ENCODE measurements at places on chromosomes 5 and 9.

- peak; percentile 20 for DNase-seq
Measured at GRCh38 chr9:34611251-34611810, 566 bp downstream of the RPP25L start.

DNA sequence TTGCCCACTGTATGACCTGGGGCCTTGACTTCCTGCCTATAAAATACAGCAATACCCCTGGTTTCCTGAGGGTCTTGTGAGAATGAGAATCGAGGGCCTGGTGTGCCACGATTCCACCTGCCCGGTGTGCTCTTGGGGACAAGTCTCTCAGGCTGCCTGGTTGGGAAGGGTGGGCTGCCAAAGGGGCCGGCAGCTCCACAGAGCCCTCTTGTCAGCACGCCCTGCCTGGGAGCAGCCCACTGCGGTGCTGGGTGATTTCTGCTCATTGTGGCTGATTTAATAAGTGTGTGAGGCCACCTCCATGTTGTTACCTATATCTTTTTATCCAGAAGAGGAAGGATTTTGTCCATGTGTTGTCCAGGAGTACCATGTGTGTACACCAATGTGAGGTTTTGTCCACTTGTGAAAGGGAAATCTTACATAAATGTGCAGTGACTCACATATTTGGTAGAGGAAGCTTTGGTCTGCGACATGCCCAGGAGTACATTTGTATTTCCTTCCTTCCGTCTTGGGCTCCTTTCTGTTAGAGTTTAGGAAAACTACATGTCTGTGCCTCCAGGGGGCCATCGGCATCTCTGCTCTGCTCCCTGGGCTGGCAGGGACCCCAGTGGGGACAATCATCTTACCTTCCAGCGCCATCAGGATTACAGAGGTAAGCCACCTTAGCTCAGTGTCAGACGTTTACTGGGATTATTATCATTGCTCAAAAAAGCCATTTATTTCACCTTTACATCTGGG lies 108.6 kb downstream of the PHF2 start:
- peak; percentile 19 for DNase-seq

DNA sequence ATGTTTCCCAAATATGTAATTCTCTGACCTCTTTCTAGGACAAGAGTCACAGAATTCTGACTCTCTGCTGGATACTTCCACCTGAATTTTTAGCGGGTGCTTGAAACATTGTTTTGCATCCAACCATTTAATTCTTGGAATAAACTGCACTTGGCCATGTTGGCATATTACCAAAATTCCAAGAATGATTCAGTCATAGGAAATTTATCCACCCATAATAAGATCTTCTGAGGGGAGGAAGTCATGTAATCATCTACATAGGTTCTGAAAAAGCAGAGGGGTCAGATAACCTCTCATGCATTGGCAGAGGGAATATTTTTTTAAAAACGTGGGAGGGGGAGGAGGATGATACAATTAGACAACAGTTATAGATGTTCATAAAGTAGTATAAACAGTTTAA lies 156.9 kb downstream of the PAM start:
- DNase-seq: peak; percentile 83

DNA sequence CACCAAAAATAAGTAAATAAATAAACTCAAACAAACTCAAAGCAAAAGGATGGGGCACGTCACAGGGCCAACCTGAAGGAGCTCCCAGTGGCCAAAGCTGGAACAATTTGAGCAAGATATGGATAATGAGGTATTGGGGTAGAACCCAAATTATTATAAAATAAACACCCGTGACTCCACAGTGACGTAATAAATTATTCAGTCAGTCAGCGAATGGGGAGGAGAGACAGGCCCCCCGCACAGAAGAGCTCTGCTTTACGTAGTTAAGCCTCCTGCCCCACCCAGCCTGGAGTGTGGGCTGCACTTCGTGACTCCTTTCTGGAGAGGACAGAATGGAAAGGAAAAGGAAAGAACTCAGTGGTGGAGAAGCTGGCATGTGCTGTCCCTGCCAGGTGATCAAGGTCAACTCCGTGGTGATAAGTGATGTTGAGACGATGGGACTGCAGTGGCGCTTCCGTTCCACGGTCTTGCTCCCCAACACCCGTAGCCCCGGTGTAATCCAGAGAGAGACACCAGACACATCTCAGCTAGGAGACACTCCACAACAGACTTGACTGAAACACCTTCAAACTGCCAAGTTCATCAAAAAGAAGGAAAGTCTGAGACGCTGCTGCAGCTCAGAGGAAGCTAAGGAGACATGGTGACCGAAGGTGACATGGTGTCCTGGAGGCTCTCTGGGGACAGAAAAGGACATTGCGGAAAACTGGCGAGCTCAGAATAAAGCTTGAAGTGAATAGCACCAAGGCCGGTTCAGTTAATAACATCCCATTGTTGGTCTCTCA lies 83.3 kb upstream of the COL5A1 start:
- DNase-seq: no peak

DNA sequence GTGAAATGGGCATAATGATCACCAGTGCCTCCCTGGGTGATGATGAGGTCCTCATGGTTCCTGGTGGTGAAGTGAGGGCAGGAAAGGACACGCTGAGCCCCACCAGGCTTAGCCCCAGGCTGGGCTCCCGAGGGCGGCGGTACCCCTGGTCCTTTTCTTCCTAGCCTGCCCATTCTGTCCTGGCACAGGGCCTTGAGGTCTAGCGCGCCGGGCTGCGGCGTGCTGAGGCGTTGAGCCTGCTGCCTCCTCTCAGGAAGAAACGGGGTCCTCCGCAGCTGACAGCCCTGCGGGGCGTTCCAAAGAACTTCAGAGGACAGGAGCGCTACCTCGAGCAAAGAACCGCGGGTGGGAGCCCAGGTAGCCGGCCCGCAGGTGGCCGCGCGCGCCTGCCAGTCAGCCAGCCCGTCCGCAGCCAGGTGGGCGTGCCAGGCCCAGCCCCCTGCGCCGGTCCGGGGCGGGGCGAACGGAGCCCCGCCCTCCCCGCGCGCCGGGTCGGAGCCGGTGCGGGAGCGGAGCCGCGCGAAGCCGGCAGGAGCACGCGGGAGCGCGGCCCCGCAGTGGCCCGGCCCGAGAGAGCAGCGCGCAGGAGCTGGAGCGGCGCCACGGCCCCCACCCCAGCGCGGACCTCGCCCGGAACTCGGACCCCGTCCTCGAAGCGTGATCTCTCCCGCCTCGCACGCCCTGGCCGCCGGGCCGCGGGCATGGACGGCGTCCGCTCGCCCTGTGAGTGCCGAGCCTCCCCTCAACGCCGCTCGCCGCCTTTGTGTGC lies at the start of gene WNK2:
Gene WNK2 (plus strand): TSS at position 477 of the 769 bp plus-strand sequence. CDS start 791 bp downstream, outside the sequence.
- DNase-seq: peak; percentile 57

DNA sequence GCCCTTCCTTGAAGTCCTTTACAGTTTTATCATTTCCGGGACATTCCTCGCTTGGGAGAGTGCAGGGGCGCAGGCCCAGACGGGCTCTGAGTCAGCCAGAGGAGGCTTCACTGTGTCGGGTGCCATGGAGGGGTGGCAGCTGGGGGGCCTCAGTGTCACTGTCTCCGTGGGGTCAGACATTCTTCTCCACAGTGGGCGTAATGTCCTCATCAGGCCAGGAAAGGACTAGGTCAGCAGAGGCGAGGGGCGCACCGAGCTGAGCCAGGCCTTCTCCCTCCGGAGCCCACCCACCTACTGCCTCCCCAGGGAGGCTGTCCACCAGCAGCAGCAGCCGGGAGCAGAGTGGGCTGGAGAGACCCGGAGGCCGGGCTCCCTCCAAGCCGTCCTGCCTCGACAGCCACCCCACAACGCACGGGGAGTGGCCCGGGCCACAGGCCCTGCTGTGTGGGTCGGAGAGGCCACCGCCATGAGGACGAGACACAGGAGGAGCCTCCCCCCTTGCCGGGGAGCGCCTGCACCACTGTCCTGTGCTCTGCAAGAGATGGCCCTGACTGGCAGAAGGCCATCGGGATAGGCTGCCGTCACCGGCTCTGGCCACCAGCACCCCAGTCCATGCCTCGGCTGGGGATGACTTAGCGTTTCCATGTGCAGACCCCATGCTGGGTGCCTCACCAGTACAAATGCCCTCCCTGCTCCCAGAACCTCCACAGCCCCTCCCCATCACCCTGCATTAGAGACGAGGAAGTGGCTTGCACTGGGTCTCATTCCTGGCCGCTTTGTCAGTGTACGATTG lies 26.5 kb downstream of the SARDH start:
- DNase-seq: peak; percentile 56

DNA sequence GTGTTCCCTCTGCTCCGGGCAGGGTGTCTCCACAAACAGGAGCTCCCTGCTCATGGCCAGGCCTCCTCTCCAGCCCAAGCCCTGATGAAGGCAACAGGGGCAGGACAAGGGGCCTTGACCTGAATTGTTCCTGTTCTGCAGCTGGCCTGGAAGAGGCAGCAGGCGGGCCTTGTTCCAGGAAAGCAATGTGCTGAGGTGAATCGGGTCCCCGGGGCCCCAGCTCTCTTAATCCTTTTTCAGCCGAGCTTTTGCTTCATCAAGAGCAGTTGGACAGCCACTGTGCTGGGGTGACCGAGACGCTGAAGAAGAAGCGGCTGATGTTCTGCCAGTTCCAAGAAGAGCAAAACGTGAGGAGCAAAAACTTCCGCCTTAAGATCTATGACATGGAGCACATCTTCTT lies 41.4 kb downstream of the CCDC180 start:
- no peak for DNase-seq

- DNase-seq: no peak
Measured at GRCh38 chr9:982394-983230, 6.2 kb downstream of the DMRT3 start.

DNA sequence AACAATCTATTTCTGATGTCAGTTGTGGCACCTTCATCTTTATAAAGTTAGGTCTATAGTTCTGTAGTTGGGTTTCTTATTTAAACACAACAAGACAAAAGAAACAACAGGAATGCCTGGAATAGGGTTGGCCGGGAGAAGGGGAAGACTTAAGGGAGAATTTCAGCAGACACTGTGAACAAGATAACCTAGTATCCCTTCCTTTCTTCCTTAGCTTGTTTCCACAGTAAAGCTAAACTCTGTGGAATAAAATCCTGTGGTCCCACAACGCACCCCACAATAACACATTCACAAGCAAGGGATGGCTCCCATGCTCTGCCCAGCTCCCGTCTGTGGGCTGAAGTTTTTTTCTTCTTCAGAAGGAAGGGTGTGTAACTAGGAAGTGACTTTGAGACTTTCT lies 124.9 kb upstream of the SMARCA2 start:
- no peak for DNase-seq

DNA sequence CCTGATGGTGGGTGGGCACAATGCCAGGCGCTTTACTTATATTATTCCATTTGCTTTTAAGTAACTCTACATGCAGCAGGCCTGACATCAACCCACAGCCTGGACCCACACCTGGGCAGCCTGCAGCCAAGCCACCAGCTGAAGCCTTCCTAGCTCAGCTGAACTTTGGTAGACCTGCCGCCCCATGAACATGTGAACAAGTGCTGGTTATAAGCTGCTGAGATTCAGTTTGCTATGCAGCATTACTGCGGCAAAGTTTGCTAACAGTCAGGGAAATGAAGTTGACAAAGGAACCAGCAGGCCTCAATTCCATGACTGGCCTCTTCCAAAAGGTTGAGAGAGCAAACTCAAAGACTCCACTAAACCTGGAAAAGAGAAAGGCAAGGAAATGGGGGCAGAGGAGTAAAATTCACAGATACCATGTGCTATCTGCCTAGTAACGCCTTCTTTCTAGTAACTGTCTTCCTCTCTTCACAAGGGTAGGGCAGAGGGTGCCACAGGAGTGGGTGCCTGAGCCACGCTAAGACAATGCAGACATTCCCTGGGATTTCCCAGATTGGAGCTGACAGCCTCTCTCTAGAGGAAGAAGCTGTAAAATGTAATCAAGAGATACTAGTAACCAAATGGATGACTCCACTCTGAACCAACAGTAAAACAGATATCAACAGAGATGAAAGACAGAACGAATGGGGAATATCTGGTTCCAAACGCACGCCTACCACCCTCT lies 2.9 kb downstream of the BOD1 start:
- no peak for DNase-seq

DNA sequence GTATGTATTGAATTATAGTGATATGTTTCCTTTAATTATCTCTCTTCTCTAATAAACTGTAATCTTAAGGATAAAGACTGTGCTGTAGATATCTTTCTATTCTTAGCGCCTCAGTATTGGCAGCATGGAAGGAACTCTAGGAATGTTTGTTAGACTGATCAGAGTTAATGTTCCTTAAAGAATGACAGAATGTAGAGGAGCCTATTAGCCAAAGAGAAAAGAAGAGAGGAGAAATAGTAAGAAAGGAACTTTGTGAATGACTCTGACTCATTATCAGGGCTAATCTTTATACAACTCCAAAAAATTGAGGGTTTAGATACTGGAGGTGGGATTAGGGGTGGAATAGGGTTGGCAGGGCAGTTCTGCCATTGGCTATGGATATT lies 59.0 kb upstream of the NUDT12 start:
- DNase-seq: peak; percentile 48

DNA sequence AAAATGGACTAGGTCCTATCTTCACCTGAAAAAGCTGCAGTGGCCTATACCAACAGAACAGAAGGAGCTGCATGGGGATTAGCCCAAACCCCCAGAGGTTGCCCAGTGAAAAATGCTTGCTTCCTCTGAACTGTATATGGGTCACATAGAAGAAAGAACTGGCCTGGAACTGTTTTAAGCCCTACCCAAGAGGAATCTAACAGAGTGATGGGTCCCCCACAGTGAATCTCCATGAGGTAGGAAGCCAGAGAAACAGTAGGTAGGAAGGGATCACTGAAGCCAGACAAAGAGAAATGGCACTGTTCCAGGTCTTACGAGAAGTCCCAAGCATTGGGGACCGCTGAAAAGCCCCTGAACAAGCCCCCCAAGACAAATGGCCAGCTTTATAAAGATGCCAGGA lies 28.8 kb upstream of the TRIM32 start:
- no peak for DNase-seq

GRCh38 chr9:113465599-113466140 lies 2.1 kb downstream of the RGS3 start:
- DNase-seq: no peak

GRCh38 chr5:131389096-131389868 lies 125.4 kb downstream of the CDC42SE2 start:
- DNase-seq: no peak

DNA sequence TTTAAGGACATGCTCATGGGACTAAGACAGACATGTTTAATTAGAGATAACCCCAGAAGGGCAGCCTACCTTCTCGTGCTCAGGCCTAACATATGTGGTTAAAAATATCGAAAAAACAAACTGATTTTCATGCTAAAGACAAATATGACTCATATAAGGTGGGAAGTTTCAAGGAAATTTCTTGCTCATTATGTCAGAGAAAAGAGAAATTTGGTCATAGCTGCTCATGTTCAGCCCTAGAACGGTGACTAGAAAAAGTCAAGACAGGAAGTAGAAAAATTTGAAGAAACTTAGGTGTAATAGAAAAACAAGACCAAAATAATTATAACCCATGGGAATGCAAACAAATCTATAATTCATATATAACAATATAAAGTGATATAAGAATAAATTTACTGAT lies 120.6 kb downstream of the PRDM9 start:
- DNase-seq: no peak

Measured in astrocyte of the hippocampus (primary cell).